Smooth muscle cell of bladder (primary cell): ENCODE measurements at places on chromosomes 2 and 18. TPM values are rescaled to one million over a fixed set of nuclear protein-coding genes. Genes with fewer than 3 reads are reported as not detected.

Gene LHCGR
- total RNA-seq = not detected in 2 replicates

Gene CREG2
- total RNA-seq = 0.14 and 0.65 TPM in 2 replicates

Gene DPP10
- total RNA-seq = not detected in 2 replicates

Gene TSHZ1
- total RNA-seq = 4.1 and 4.8 TPM in 2 replicates

Gene ZBTB7C
- under 0.01 TPM in 2 replicates for total RNA-seq

Gene WDCP
- 6.1 and 7.8 TPM in 2 replicates for total RNA-seq

Gene RTP5
- not detected in 2 replicates for total RNA-seq

Gene ANKRD36C
- total RNA-seq = 17.2 and 26.0 TPM in 2 replicates

Gene MATN3
- total RNA-seq = 1.5 and 3.3 TPM in 2 replicates

Gene ACTR2
- 59.6 and 83.9 TPM in 2 replicates for total RNA-seq

Gene SH2D6
- 0.14 and 0.55 TPM in 2 replicates for total RNA-seq

Gene GREB1
- 1.3 and 2.1 TPM in 2 replicates for total RNA-seq

Gene TLX2
- total RNA-seq = not detected in 2 replicates

Gene CYP26B1
- 0.14 and 0.18 TPM in 2 replicates for total RNA-seq

Gene CNTNAP5
- not detected in 2 replicates for total RNA-seq

Gene PID1
- total RNA-seq = 28.3 and 36.1 TPM in 2 replicates

Gene GCG
- 0.14 TPM in 1 of 2 replicates, not detected in the other for total RNA-seq

Gene CFC1
- total RNA-seq = not detected in 2 replicates

Gene DPP4
- 235 and 251 TPM in 2 replicates for total RNA-seq

Gene CCDC121
- 1.3 TPM in 2 replicates for total RNA-seq

Gene TUBB6
- total RNA-seq = 475 and 568 TPM in 2 replicates

Gene PLGLB2
- total RNA-seq = 0.14 and 1.1 TPM in 2 replicates

Gene AGXT
- 0.14 TPM in 1 of 2 replicates, not detected in the other for total RNA-seq

Gene KLF7
- total RNA-seq = 10.1 and 13.5 TPM in 2 replicates

Gene MTIF2
- total RNA-seq = 45.9 and 54.8 TPM in 2 replicates
